ENCODE measurements at places on chromosomes 2 and 18. TPM values are rescaled to one million over a fixed set of nuclear protein-coding genes. Genes with fewer than 3 reads are reported as not detected.

The TDRD15 gene
- total RNA-seq = not detected

The SLC11A1 gene
- total RNA-seq = not detected

The LBX2 gene
- total RNA-seq = 2.4 TPM

The GREB1L gene
- 0.20 TPM for total RNA-seq

The PAIP2B gene
- 1.2 TPM for total RNA-seq

The ZNF385B gene
- not detected for total RNA-seq

The GLB1L gene
- 5.9 TPM for total RNA-seq

The APOB gene
- total RNA-seq = 0.40 TPM

The CD302 gene
- total RNA-seq = 11.6 TPM

The COBLL1 gene
- total RNA-seq = 4.4 TPM

The TBR1 gene
- 0.04 TPM for total RNA-seq

The SP5 gene
- not detected for total RNA-seq

The SIX3 gene
- total RNA-seq = not detected

The PIEZO2 gene
- 63.7 TPM for total RNA-seq

The RAB6C gene
- not detected for total RNA-seq

The THUMPD2 gene
- 7.5 TPM for total RNA-seq

The GCKR gene
- total RNA-seq = 7.5 TPM

The BOLL gene
- not detected for total RNA-seq

The IHH gene
- not detected for total RNA-seq

The ALPP gene
- not detected for total RNA-seq

The NTSR2 gene
- not detected for total RNA-seq

The ZFP36L2 gene
- total RNA-seq = 5.7 TPM

The MC5R gene
- total RNA-seq = not detected

The SERPINB3 gene
- not detected for total RNA-seq

The ZNF407 gene
- 22.2 TPM for total RNA-seq

The SPATA3 gene
- not detected for total RNA-seq

Measured in pulmonary artery endothelial cell (primary cell).